ENCODE measurements at places on chromosomes 4 and X.

DNA sequence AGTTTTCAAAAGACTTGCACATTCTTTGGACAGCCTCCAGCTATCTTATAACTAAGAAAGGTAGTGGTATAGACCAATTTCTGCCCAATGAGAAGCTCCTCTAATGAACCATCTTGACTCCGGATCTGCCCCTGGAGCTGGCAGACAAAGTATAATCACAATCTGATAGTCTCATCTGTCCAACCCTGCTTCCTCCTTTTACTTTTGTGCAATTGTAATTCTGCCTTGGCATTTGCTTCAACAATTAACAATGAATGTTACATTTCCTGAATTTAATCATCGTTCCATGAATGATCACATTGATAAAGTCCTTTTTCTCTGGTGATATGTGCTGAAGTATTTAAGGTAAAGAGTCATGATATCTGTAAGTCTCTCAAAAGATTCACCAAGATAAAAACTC is 27.8 kb downstream of the FRYL start:
- DNase-seq = no peak

DNA sequence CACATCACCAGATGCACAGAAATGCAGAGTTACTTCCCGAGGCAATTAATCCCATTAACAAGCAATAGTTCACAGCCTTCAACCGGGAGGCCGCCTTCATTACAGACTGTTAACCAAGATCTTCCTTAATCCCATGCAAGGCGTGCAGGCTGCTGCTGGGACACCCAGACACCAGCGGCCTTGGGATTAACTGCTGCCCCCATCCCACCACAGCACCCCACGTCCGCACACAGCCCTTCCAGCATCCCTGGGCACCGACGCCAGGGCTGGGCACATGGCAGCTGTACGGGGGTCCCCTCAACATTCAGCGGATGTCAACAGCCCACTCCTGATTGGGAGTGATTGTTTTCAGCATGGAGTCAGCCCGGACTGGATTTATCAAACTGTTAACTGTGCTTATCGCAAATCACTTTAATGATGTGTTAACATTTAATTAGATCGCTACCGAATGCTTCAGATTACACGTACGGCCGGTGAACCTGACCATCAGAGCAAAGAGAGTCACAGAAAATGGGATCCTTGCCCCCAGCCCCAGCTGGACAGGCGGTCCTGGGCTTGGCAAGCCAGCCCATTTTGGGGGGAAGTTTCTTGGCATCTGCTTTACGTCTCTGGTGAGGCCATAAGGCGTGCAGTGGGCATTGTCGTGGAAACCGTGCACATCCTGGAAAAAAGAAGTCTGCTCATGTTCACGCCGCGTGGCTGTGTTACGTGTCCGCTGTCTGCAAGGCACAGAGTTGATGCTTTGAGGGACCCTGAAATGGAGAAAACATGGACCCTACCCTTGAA is 126.4 kb downstream of the HMX1 start:
- no peak for DNase-seq

DNA sequence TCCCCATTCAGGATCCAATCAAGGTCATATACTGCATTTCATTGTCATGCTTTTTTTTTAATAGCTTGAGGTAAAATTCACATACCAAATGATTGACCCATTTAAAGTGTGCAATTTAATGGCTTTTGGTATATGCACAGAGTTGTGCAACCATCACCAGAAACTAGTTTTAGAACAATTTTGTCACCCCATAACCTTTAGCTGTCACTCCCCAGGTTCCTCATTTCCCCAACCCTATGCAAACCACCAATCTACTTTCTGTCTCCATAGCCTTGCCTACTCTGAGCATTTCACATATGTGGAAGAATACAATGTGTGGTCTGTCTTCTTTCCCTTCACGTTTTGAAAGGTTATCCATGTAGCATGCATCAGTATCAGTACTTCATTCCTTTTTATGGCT is 1.4 kb upstream of the SMAD1 start:
- no peak for DNase-seq

DNA sequence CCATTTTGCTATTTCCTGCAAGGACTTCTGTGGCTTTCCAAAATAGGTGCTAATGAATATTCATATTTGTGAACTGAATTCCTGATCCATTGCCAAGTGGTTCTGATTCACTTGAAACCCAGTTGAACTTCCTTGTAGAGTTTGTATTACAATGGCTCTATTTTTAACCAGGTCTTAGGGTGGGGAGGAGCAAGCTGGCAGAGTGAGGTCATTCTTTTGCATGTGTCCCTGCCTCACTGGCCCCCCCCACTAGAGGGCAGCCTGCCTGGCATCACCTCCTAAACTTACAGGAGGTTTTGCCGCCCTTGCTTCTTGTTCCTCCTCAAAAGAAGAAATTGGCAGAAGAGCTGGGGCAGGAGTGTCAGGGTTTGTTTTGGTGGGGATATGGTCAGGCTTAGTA is 10.5 kb downstream of the PTTG2 start:
- DNase-seq = peak; percentile 71

DNA sequence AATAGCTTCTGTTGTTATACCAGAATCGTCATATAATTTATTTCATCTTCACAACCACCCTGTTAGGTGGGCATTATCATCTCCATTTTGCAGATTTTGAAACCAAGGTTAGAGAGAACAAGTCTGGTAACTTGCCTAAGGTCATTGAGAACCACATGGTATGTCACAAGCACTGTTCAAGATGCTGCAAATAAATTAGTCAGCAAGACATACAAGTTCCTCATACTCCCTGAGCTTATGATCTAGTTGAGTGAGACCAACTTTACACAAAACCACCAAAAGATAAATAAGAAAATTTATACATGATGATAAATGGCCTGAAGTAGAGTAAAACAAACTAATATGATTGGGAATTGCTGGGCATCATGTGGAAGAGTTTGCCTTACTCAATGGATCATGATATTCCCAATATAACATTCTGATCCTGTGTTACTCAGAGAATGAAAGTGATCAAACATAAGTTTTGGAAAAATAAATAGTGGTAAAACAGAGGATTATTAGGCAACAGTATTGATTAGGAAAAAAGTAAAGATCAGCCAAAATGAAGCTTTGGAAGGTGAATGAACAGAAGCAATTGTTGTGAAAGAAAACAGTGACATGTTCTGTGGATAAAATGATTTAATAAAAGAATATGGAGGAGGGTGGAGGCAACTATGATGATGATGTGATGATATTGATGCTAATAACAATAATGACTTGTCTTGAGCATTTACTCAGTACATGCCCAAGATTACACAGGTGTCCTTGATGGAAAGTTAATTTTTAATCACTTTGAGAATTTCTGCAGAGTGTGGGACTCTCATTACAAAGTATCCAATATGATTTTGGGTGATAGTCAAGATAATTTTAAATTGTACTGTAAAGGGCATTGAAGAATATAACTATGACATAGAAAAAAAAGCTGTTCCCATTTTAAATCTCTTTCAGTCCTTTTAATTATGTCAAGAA is 34.1 kb upstream of the IL1RAPL1 start:
- DNase-seq = no peak

GRCh38 chr4:97531351-97531750 is 611.9 kb downstream of the STPG2 start:
- no peak for DNase-seq

- peak; percentile 60 for DNase-seq
Observed at GRCh38 chr4:83125738-83126141, 11.2 kb upstream of the PLAC8 start.

GRCh38 chrX:108511721-108512120 is 72.1 kb downstream of the COL4A5 start:
- DNase-seq = no peak

DNA sequence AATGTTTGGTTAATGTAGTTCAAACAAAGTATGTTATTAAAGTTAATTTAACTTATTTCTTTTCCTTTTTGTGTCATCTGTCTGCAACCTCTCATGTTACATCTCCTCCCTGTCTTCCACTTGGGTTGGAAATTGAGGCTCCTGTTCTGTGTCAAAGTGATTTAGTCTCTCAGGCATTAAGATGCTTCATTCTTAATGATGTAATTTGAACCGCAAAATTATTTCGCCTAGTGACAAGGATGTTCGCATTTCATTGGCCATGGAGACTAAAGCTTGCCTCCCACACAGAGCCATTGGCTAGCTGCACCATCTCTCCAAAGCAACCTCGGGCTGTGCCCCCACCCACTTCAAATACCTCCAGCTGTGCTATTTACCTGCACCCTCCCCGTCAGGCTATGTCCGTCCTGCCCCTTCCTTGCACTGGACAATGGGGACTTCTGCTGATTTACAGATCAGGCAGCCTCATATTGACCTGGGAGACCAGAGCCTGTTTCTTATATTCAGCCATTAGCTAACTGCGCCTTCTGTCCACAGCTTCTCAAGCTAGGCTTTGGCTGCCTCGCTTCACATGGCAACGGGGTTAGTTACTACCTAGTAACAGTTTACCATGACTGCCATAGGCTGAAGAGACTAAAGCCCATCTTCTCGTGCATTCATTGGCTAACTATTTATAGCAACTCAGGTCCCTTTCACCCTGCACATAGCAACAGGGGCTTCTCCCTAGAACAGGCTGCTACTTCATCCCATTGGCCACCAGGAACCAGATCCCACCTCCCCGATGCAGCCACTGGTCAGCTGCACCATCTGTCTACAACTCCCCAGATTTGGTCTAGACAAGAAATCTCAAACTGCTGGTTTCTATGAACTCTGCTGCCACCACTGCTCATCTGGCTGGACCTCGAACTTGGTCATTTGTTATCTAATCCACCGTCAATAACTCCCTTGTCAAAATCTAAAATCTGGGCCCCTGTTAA is 8.6 kb upstream of the ZNF157 start:
- peak; percentile 82 for DNase-seq

DNA sequence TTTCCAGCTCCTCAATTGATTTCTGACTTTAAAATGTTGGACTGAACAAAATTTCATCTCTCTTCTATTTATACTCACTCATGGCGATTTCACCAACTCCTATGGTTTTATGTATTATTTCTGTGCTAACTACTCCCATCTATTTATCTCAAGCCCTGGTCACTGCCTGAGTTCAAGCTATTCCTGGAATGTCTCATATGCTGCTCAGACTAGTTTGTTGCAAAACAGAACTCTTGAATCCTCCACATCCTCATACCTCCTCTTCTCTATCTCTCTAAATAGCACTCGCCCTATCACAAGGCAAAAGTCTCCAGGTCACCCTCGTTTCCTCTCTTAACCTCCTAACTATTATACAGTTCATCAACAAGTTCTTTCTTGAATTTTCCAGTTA is 19.0 kb upstream of the DDX60 start:
- DNase-seq = no peak

DNA sequence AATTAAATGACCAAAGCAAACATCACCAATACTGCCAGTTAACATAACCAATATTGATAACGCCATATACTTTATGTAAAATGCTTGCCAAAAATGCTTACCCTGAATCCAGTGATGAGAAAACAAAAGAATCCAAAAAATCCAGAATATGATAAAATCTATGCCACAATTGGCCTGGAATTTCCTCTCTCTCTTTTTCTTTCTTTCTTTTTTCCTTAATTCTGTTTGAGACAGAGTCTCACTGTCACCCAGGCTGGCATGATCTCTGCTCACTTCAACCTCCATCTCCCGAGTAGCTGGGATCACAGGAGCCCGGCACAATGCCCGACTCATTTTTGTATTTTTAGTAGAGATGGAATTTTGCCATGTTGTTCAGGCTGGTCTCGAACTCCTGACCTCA is 9.8 kb upstream of the SLC7A11 start:
- DNase-seq = no peak

GRCh38 chrX:107674480-107675364 is 46.4 kb downstream of the PRPS1 start:
- DNase-seq = peak; percentile 84

DNA sequence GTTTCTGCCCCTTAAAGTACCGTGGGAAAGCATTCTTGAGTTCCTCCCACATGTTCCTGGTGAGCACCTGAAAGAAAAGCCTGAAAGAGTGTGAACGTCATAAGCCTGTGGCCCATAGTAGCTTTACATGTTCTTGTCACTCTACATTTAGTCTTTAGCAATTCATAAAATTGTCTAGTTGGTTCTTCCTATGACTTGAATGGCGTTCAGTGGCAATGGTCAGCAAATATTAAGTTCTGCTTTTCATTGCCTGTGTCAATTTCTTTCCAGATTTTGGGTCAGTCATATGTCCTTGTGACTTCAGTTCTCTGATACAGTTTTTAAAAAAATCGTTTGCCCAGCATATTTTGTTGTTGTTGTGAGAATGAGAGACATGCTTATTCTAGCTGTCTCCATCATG is 650.0 kb upstream of the BOD1L1 start:
- DNase-seq = no peak

DNA sequence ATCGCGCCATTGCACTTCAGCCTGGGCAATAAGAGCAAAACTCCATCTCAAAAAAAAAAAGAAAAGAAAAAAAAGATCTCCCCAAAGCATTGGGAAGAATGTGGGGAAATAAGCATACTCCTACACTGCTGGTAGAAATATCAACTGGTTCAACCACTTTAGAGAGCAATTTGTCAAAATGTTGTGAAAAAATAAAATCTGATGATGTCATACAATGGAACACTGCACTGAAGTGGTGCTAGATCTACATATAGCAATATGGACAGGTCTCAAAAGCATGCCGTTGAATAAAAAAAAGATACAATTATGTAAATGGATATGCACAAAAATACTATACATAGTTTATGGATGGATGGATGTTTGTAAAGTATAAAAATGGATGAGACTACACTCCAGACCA is 18.3 kb upstream of the HUWE1 start:
- no peak for DNase-seq

GRCh38 chrX:109818976-109819375 is 85.9 kb upstream of the ACSL4 start:
- DNase-seq = no peak
